Activated naive CD8-positive, alpha-beta T cell treated with anti-CD3 and anti-CD28 coated beads for 36 hours (primary cell): ENCODE measurements at places on chromosomes 11 and 22.

DNA sequence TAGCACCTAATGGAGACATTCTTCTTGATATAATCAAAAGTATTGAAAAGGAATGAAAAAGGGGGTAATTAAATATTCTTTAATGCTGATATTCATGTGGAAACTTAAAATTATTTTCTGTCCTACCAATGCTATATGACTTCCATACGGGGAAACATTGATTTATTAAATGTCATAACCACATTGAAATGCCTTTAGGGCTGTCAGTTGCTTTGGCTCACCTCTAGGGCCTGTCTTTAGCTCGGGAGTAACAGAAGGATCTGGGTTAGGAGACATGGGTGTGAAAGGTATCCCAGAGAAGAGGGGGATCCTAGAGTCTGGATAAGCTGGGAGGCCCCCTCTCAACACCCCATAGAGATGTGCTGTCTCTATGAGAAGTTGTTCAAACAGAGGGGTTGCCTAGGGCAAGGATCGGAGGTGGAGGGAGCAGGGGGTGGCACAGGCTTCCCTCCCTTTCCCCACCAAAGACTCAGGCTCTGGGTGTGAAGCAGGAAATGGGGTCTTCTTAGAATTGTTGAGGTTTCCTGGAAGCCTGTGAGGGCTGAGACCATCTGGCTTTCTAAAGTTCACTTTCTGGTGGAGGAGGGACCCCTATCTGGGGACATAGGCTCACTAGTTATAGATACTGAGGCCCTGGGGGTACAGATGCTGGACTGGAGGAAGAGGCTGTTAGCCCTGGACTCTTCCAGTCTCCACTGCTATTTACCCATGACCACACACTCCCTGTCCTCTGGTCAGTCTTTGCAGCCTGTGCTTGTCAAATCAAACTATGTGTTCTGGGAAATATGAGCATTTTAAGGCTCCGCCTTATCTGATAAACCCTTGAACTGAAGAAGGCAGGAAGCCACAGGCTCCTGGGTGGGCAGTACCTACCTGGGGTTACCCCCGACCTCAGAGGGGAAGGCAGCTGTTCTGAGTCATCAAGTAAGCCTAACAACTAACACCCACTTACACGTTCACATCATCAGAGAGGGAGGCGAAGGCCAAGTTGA is 55.8 kb upstream of the RRAS2 start:
- DNase-seq: peak; percentile 86

GRCh38 chr11:48106166-48106565 is 110.4 kb upstream of the OR4B1 start:
- no peak for DNase-seq

DNA sequence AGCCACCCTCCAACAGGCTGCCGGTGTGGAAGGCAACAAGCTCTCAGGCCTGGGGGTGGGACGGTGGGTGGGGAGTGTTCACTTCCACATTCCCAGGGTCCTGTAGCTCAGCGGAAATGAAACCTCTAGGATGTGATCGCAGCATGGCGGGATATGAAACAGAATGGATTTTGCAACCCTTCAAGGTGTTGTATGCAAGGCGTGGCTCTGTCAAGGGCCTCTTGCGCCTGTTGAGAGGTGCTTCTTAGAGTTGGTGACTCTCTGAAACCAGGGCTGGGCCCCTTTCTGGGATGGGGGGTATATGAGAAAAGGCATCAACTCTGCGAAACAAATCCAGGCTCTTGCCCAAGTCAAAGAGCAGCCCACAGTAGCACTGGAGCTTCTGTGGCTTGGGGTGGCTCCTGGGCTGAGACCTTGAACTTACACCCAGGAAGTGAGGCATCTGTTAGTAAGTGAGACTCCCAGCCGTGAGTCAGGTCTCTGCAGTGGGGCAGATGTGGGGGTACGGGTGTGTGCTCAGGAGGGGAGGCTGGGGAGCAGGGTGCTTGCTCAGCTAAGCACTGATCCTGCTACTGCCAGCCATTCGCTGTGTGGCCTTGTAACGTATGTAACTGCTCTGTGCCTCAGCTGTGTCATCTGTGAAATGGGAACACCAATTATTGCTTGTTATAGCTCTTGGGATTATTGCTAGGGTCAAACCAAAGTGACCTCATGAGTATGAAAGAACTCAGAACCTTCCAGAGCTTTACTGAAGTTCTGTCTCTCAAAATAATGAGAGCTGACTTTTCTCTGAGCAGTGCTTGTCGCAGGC is 28.3 kb downstream of the NECTIN1 start:
- DNase-seq: no peak

DNA sequence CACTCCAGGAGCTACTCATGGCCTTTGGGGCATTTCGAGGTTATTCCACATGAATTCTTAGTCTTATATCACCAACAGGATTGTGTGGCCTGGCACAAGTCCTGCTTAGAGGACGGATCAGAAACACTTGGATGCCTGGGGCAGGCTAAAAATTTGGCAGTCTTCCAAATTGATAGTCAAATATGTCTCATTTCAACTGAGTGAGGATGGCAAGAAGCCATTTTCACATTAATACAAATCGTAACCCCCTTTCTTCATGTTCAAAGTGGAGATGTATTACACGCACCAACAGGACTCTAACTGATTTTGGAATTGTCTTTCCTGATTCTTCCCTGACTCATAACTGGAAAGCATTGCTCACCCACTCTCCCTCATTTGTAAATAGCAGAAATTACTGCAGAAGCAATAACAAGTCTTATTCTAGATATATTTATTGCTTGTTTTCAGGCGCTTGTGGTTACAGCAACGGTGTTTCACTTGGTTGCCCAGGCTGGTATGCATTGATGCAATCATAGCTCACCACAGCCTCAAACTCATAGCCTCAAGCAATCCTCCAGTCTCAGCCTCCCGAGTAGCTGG is 10.3 kb upstream of the CCDC86 start:
- DNase-seq: no peak

GRCh38 chr22:48779661-48780596 is 1047.7 kb downstream of the BRD1 start:
- no peak for DNase-seq

DNA sequence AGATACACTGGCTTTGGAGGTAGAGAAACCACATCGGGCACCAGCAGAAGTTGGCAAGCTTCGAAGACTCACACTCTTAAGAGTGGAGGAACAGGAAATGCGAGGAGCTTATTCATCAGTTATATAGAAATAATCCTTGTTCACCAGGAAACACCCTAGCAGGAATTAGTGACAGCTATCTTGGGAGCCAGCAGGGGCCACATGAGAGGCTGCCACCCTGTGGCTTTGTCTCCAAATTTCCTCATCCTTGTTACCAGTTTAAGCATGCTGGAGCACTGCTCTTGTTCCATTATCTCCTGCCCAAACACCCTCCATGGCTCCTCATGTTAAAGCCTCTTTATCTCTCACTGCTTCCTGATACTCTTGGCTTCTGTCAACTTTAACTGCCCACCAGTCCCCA is 131.0 kb downstream of the PLEKHA7 start:
- DNase-seq: no peak

GRCh38 chr11:122453586-122453985 is 201.9 kb upstream of the UBASH3B start:
- no peak for DNase-seq

DNA sequence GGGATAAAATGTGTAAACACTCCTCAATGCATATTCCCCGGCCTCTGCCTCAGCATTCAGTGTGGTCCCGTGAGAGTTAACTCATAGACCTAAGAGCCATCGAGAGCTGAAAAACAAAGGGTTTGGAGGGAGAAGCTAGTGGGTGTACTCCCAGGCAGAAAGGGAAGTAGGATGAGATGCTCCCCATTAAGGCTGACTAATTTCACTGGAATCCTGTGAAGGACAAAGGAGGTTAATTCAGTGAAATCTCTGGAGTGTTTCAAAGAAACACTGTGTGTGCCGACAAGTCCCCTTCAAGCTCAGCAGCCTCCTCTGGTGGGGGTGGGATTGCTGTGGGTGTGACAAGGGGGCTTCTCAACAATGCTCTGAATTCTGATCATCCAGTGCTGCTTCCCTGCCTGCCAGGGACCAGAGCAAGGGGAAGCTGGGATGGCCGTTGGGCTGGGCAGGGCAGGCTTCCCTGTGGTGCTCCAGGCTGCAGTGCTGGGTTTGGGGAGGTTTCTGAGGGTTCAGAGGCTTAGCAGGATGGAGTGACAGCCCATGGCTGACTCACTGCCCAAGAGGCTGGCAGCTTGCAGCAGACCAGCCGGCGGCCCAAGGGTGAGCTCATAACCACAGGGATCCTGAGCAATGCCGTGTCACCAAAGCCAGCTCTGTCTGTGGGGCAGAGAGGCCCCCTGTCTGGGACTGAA is 61.4 kb upstream of the BMAL1 start:
- no peak for DNase-seq

DNA sequence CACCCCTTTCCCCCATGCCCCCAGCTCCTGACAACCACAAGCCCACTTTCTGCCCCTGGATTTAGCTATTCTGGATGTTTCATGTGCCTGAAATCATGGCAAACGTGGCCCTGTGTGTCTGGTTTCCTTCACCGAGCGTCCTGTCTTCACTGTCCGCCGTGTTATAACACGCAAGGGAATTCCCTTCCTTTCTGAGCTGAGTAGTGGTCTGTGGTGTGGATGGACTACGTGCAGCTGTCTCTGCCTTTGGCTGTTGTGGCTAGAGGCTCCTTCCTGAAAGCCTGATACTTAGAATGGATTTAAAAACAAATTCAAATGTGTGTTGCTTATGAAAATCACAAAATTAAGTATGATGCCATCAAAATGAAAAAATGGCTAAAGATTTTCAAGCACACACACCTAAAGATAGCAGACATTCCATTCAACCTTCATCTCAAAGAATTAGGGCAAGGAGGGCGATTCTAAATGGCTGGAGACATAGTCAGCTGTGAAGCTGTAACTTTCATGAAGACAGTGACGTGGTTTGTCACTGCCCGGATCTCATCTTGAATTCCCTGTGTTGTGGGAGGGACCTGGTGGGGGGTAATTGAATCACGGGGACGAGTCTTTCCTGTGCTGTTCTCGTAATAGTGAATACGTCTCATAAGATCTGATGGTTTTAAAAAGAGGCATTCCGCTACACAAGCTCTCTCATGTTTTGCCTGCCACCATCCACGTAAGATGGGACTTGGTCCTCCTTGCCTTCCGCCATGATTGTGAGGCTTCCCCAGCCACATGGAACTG is 30.5 kb downstream of the KCNQ1 start:
- DNase-seq: no peak

GRCh38 chr11:134734141-134734845 is 322.3 kb upstream of the B3GAT1 start:
- no peak for DNase-seq

DNA sequence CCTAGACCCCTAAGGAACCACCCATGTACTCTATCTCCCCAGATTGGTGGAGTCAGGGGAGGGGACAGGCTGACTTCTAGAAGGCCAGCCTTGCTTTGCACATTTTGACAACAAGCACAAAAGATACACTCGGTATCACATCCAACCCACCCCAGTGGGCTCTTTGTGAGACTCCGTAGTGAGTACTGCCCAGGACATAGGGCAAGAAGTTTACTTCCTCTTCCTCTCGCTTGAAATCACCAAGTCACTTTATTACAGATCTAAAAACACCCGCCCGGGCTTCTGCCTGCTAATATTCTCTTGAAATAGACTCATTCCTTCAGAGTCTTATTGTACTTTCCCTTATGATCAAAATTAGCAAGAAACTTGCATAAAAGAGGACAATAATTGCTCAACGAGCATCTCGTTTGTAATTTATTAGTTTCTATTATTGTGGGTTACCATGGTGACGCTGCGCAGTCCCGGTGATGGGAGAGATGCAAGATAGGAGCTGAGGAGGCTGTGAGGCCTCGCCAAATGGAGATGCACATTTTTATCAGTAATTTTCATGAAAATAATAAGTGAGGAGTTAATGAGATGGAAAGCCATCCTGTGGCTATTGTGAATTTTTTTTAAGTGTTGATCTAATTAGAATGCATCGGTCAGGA is 96.9 kb downstream of the FEZ1 start:
- no peak for DNase-seq

DNA sequence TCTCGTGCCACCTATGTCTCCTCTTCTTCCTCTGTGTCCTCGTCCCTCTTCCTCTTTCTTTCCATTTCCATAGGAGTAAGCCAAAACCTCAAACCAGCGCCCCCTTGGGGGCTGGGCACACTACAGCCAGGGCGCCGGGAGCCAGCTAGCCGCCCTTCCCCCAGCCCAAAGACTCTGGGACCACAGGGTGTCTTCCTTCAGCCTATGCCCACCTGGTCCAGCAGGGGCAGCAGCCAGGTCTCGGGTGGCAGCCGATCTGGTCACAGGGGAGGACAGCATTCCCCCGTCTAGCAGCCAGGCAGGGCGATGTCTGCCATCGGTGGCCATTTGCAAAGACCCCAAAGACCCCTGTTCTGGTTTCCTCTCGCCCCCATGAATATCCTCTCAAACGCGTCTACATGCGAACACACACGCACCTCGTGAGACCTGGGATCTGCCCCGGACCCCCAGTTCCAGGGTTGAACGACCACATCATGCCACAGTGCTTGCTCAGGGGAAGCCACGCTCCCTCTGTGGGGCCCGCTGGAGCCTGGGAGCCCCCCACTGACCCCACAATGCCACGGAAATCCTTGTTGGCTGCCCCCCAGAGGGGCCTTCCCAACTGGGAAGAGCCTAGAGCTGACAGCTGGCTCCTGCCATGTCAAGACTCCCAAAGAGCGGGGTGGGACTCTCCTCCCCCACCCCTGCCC is 546.0 kb upstream of the CCDC179 start:
- no peak for DNase-seq

DNA sequence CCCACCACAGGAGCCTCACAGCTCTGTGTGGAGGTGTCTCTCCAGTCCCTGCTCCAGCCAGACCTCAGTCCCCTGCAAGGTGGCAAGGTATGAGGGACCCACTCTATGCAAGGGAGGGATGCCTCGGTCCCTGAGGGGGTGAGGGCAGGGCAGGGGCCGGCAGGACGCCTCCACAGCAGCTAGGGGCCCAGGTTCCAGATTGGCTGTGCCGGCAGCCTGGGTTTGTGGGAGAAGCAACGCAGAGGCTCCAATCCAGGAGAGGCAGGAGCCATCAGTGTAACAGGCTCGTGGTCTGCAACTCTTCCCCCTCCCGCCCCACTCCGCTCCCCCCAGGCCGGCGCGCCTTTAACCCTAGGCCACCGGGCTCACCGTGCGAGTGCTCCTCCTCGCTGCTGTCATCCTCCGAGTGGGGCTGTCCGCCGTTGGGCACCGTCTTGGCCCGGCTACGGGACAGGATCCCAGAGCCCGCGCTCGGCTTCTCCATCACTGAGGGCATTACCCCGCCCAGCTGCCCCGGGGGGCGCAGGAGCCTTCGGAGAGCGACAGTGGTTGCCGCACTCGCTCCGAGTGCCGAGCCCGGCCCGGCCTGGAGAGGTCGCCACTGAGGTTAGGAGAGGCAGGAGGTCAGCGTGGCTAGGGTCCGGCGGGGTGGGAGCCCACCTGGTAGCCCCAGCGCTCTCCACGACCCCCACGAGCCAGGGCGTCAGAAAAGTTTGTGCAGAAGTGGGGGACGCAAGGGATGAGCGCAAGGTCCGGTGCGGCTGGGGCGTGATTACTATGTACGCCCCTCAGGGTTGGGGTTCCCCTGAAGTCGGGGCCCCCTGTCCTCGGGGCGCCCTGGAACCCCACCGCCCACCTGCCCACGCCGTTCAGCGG is 765 bp downstream of the RCOR2 start:
- DNase-seq: peak; percentile 67
